Muscle of leg (tissue), 16 donors: ENCODE measurements at places on chromosomes 5 and 9.

GRCh38 chr5:31153521-31153920 lies 40.0 kb upstream of the CDH6 start:
- H3K27me3 ChIP-seq = no peaks in the 10 kb centered on the region
- no peak overlapping the region for H3K4me3 ChIP-seq
- no peaks in the 10 kb centered on the region for H3K36me3 ChIP-seq
- H3K4me1 ChIP-seq = no peaks in the 10 kb centered on the region
- DNase-seq = no peak
- no peak overlapping the region for H3K27ac ChIP-seq

DNA sequence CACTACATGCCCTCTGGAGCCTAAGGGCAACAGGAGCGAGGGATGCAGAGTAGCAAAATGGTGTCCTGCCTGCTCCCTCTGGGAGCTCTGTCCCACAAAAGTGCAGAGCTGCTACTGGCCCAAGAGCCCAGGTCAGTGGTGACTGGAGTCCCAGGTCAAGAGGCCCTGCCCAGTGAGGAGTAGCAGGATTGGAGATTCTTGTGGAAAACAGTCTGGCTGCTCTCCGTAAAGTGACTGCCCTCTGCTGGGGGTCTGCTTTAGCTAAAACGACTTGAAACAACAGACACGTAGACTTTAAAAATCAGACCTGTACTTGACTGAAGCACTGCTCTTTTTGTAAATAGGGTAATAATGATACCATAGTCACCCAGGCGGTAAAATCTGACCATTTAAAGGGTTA lies 917.0 kb downstream of the MAT2B start:
- H3K4me3 ChIP-seq = no peak overlapping the region
- no peak overlapping the region for H3K27ac ChIP-seq
- H3K27me3 ChIP-seq = no peaks in the 10 kb centered on the region

GRCh38 chr5:118228489-118228888 lies 759.9 kb downstream of the DTWD2 start:
- H3K27me3 ChIP-seq = no peaks in the 10 kb centered on the region
- H3K4me3 ChIP-seq = no peak overlapping the region
- DNase-seq = peak; percentile 10
- H3K27ac ChIP-seq = no peak overlapping the region

- peaks cover 32% of the 10 kb centered on the region for H3K4me1 ChIP-seq
- H3K27ac ChIP-seq = peak overlapping the region; percentile 37
- H3K36me3 ChIP-seq = peaks cover 69% of the 10 kb centered on the region
Measured at GRCh38 chr9:127526655-127527559, 75.6 kb downstream of the LRSAM1 start.

- H3K4me3 ChIP-seq = no peak overlapping the region
- no peak for DNase-seq
- H3K27me3 ChIP-seq = peaks cover 4% of the 10 kb centered on the region
- H3K4me1 ChIP-seq = peaks cover 31% of the 10 kb centered on the region
- no peaks in the 10 kb centered on the region for H3K36me3 ChIP-seq
Measured at GRCh38 chr9:134571946-134572917, 69.4 kb upstream of the COL5A1 start.

DNA sequence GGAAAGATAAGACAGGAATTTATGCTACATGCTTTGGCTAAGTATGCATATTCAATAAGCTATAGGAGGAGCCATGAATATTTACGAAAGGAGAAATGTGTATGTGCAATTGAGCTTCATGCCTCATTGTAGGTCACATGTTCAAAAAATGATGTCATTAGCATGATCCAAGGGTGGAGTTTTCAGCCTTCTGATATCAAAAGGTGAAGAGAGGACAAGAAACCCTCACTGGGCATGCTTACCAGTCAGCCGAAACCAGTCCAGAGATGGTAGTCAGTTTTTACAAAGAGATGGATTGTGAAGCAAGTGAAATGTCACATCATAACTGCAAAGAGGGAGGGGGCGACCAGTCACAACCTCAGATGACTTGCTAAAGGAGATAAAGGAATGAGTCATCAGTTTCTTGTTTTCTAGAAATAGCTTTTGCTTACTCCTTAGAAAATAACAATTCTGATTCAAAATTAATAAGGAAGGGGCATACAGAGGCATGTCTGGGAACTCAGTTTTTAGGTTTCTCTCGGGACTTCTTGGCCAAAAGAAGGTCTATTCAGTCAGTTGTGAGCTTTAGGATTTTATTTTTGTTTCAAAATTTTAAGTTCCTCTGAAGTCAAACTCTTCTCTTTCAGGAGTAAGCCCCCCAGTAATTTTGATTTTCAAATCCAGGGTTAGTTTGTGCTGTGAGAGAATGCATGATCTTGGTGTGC lies 1067.8 kb upstream of the EDIL3 start:
- H3K36me3 ChIP-seq = no peaks in the 10 kb centered on the region
- no peak overlapping the region for H3K27ac ChIP-seq

DNA sequence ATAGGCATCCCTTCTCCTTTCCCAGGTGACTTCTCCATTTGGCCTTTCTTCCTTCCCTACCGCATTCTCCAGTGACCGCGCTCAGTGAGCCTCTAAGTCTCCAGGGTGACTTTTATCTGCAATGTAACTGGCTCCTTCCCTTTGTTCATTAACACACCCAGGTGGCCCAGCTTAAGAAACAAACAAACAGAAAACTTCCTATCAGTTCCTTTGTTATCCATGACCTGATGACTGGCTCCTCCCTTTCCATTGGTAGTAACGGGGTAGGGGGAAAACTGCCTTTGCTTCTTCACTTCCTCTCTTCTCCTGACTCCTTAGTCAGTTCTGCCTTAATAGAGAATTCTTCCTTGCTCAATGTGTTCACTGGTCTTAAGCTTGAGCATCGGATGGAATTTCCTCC lies 7.0 kb upstream of the SH3GL2 start:
- no peak for DNase-seq
- no peaks in the 10 kb centered on the region for H3K27me3 ChIP-seq
- H3K27ac ChIP-seq = no peak overlapping the region
- no peaks in the 10 kb centered on the region for H3K4me1 ChIP-seq

GRCh38 chr5:65612298-65612907 lies 11.7 kb downstream of the TRIM23 start:
- no peak overlapping the region for H3K27ac ChIP-seq
- no peaks in the 10 kb centered on the region for H3K27me3 ChIP-seq
- H3K4me3 ChIP-seq = no peak overlapping the region
- H3K36me3 ChIP-seq = peaks cover 22% of the 10 kb centered on the region

- no peaks in the 10 kb centered on the region for H3K27me3 ChIP-seq
- peaks cover 6% of the 10 kb centered on the region for H3K4me1 ChIP-seq
- no peak overlapping the region for H3K4me3 ChIP-seq
- H3K36me3 ChIP-seq = no peaks in the 10 kb centered on the region
Measured at GRCh38 chr5:17230808-17231525, 13.5 kb downstream of the BASP1 start.

- no peak for DNase-seq
- H3K36me3 ChIP-seq = no peaks in the 10 kb centered on the region
- no peak overlapping the region for H3K27ac ChIP-seq
- H3K4me3 ChIP-seq = no peak overlapping the region
Measured at GRCh38 chr5:161751265-161751664, 65.7 kb downstream of the GABRA6 start.

- H3K4me1 ChIP-seq = peaks cover 4% of the 10 kb centered on the region
- no peak for DNase-seq
- H3K27me3 ChIP-seq = no peaks in the 10 kb centered on the region
Measured at GRCh38 chr9:108475813-108476212, 380.0 kb downstream of the ACTL7B start.

DNA sequence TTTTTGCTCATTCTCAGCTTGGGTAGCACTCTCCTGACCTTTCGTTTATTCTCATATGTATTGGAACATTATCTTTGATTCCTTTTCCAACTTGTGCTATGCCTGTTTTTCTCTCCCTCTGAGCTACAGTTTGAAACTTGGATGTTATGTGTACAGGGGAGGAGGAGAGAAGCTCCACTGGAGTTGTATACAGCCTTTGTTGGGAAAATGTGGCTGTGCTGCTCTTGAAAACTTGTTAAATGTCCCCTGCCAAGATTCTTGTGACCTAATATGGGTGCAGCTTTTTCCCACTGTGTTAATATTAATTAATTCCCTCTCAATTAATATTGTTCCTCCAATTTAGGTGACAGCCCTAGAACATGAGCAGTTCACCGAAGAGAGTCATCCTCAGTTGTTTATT lies 235.4 kb downstream of the AOPEP start:
- no peaks in the 10 kb centered on the region for H3K4me1 ChIP-seq
- H3K27ac ChIP-seq = no peak overlapping the region
- H3K36me3 ChIP-seq = no peaks in the 10 kb centered on the region
- H3K4me3 ChIP-seq = no peak overlapping the region
- H3K27me3 ChIP-seq = no peaks in the 10 kb centered on the region

DNA sequence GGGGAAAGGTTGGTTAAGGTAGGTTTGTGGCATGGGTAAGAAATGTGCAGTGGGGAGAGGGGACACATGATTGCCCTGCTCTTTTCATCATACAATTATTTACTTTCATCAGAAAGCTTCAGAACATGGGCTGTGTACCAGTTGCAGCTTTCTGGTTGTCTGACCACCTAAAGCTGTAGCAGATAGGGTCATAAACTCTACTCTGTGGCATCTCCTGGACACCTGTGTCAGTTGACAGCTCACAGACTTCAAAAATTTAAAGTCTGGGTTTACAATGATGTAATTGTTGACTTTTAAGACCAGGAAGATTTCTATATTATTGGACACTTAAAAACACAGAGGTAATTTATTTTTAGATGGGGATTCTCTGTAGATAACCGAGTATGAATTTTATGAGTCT lies 222.7 kb upstream of the PRR16 start:
- DNase-seq = no peak
- H3K27ac ChIP-seq = no peak overlapping the region
- H3K4me1 ChIP-seq = no peaks in the 10 kb centered on the region
- no peak overlapping the region for H3K4me3 ChIP-seq
